ENCODE measurements at places on chromosomes 7 and 10. TPM values are rescaled to one million over a fixed set of nuclear protein-coding genes. Genes with fewer than 3 reads are reported as not detected.

SPDYE1 gene
- not detected for polyA plus RNA-seq

PDE6C gene
- not detected for polyA plus RNA-seq

PPP1R3A gene
- polyA plus RNA-seq = not detected

TMEM139 gene
- 25.1 TPM for polyA plus RNA-seq

DNA sequence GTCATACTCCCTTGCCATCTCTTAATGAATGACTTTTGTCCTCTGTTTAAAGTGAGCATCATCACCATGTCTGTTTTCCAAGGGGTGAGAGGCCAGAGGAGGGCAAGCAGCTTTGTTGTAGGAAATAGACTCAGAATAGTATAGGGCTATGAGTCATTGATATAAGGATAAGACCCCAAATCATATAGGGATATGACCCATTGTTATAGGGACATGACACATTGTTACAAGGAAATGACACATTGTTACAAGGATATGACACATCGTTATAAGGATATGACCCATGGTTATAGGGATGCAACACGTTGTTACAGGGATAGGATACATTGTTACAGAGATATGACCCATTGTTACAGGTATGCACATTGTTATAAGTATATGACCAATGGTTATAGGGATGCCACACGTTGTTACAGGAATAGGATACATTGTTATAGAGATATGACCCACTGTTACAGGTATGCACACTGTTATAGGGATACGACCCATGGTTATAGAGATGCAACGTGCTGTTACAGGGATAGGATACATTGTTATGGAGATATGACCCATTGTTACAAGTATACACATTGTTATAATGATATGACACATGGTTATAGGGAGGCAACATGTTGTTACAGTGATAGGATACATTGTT lies 311.1 kb upstream of the ADARB2 start:
- no peak for DNase-seq

- DNase-seq = no peak
These were observed 77.1 kb upstream of the NFE2L3 start for GRCh38 chr7:26074919-26075318.

- no peak for DNase-seq
These were observed 475.4 kb upstream of the IGFBP3 start for GRCh38 chr7:46396481-46396880.

DNA sequence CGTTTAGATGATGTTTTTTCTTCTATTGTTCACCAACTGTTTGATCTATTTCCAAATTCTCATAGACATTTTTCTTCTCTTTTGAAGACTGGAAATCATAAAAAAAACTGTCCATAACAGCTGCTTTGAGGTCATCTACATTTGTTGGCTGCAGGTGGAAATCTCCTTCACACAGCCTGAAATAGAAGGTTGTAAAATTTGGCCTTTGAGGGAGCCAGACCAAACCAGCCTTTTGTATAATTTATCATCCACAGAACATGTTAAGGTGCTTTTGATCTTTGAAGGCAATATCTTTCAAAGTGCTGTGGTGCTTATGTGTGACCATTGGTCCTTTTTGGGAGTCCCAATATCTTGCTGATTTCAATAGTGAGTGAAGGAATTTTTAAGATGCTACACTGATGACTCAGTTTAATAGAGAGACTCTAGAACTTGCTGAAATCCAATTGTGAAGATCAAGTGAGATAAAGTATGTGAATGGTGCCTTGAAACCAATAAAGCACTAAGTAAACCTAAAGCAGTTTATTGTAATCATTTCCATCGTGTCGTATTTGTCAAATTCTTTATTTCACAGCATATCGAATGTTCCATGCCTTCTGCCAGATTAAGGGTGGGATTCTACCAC lies 5.4 kb downstream of the FERD3L start:
- DNase-seq = no peak

DNA sequence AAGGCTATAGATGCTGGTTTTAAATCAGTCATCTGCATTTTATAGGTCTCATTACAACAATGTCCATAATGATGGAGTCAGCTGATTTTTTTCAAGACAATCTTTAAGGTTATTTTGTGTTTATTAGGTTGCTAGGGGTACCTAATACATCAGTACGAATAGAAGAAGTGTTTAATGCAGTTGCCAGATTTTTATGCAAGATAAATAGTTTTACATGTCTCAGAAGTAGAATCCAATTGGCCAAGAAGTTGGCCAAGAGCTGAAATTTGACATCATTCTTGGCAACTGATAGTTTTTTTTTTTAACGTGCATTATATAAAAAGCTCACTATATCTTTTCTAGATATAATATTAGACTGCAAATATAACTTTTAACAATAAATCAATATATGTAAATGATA lies 208.5 kb downstream of the TRIL start:
- DNase-seq = no peak

GRCh38 chr7:81926-82756 lies 110.2 kb upstream of the FAM20C start:
- no peak for DNase-seq

- no peak for DNase-seq
These were observed 319.9 kb downstream of the DPP6 start for GRCh38 chr7:154372011-154372601.

DNA sequence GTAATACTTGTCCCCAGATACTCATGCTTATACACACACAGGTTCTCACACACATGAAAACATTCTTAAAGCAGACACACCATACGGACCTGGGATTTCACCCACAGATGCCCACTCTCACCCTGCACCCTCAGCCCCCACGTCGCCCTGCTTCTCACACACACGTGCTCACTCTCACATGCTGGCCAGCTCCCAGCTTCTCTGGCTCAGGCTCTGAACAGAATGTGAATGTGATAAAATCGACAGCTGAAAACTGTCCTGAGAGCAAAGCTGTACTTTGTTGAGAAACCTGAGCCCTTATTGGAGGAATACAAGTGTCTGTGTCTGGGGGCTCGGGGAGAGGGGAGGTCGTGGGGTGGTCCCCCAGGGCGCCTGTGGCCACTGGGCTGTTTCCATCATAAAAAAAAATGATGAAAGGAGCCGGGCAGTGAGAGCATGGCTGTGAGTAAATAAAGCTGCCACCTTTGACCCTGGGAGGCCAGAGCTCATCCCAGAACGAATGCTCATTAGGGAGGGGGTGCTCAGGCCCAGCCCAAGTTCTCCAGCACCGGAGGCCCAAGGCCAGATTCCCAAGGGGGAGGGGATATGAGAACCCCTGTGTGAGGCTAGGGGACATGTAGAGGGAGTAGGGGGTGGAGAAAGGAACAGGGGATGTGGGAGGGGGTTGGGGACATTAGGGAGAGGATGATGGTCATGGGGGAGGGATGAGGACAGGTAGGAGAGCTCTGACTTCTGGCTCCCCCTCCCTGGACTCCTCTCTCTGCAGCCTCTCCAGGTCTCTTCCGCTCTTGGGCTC lies 18.1 kb upstream of the TLX1 start:
- no peak for DNase-seq

- no peak for DNase-seq
These were observed 405.7 kb downstream of the ARL4A start for GRCh38 chr7:13093160-13093559.

- no peak for DNase-seq
These were observed 1.1 kb downstream of the RALA start for GRCh38 chr7:39624442-39624807.

- no peak for DNase-seq
These were observed 105.8 kb downstream of the ARHGAP22 start for GRCh38 chr10:48498940-48499510.

DNA sequence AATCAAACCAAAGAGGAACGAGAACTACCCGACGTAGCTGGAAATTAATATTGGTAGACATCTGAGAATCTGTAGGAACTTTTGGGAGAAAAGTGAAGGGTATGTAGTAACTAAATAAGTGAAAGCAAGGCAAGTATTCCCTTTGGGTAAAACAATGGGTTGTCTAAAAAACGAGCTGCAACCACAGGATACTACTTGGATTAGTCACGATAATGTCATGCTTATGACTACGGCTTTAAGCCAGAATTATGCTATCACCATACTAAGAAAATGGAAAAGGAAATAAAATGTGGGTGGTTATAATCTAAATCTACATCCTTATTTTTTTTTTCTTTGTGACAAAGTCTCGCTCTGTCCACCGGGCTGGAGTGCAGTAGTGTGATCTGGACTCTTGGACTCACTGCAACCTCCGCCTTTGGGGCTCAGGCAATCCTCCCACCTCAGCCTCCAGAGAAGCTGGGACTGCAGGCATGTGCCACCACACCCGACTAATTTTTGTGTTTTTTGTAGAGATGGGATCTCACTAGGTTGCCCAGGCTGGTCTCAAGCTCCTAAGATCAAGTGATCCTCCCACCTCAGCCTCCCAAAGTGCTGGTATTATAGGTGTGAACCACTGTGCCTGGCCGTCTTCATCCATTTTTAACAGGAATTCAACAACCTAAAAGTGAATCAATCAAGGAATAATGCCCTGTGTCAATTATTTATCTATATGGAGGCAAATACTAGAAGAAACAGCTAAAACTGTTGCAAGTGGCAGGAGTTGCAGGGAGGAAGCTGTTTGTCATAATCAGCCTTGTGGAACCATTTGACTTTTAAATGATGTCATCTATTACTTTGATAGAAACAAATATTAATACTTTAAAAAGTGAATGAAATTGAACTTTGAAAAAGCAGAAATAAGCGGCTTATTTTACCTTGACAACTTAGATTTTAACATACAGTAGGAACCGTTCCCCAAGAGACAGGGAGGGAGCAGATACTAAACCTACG lies 189.3 kb downstream of the PRPF18 start:
- no peak for DNase-seq

GRCh38 chr10:121460733-121461132 lies 137.5 kb downstream of the FGFR2 start:
- DNase-seq = no peak
